Activated CD8-positive, alpha-beta memory T cell treated with anti-CD3 and anti-CD28 coated beads for 1 hour (primary cell): ENCODE measurements at places on chromosomes 7 and 10.

- DNase-seq = no peak
These were observed 110.7 kb upstream of the FZD8 start for GRCh38 chr10:35752469-35753461.

DNA sequence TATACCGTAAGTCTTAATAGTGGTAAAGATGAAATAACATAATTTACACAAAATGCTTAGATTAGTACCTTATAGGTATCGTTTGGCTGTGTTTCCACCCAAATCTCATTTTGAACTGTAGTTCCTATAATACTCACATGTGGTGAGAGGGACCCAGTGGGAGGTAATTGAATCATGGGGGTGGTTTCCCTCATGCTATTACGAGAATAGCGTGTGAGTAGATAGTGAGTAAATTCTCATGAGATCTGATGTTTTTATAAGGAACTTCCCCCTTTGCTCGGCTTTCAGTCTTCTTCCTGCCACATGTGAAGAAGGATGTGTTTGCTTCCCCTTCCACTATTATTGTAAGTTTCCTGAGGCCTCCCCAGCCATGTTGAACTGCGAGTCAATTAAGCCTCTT is 426.3 kb upstream of the POT1 start:
- no peak for DNase-seq

DNA sequence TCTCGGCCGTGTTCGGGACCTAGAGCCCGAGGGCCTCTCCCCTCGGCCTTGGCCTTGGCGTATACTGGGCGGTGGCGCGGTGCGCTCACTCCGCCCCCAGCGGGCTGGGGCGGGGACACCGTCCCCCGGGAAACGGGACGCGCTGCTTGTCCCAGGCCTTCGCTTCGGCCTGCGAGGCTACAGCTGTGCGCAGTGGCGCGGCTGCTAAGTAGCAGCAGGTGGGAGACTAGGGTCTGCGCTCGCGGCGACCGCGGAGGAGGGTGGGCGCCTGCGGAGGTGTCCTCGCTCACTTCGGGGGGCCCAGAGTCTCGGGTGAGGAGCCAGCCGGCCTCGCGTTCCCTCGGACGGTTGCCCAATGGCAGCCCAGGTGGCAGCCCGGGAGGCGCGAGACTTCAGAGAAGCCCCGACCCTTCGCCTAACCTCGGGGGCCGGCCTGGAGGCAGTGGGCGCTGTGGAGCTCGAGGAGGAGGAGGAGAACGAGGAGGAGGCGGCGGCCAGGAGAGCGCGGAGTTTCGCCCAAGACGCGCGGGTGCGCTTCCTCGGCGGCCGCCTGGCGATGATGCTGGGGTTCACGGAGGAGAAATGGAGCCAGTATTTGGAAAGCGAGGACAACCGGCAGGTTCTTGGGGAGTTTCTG is at the start of gene DNAH11:
Gene DNAH11 (plus strand): TSS at position 149 of the 637 bp plus-strand sequence. CDS start 207 bp downstream, at position 356.
- DNase-seq = no peak

GRCh38 chr7:106329408-106329807 is 44.6 kb upstream of the NAMPT start:
- no peak for DNase-seq

DNA sequence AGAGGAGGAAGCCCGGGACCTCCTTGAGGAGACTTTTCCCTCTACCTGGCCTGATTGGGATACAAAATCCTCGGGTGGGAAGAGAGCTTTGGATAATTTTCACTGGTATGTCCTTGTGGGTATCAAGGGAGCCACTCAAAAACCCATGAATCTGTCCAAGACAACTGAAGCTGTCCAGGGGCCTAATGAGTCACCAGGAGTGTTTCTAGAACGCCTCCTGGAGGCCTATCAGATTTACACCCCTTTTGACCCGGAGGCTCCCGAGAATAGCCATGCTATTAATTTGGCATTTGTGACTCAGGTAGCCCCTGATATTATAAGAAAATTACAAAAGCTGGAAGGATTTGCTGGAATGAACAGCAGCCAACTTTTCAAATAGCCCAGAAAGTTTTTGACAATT is 38.6 kb downstream of the ZNF25 start:
- no peak for DNase-seq

- DNase-seq = no peak
These were observed 36.6 kb upstream of the ZNRF2 start for GRCh38 chr7:30247541-30248401.

DNA sequence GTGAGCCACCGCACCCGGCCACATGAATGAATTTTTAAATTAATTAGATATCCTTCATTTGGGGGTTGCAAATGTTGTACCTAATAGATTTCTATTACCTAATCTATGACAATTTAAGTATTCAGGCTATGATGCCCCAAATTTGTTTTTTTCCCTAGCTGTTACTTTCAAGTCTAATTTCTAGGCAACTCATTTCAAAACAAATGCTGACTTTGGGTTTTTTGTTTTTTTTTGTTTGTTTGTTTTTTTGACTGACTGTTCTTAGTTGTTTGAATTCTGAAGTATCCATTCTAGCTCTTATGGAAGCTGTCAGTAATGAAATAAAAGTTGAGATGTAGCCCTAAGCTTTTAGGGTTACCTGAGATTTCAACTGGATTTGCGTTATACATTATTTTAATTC is 62.3 kb downstream of the CREM start:
- no peak for DNase-seq
